ENCODE measurements at places on chromosomes 3 and 15. TPM values are rescaled to one million over a fixed set of nuclear protein-coding genes. Genes with fewer than 3 reads are reported as not detected.

Gene STRC
- total RNA-seq: 0.20 TPM

DNA sequence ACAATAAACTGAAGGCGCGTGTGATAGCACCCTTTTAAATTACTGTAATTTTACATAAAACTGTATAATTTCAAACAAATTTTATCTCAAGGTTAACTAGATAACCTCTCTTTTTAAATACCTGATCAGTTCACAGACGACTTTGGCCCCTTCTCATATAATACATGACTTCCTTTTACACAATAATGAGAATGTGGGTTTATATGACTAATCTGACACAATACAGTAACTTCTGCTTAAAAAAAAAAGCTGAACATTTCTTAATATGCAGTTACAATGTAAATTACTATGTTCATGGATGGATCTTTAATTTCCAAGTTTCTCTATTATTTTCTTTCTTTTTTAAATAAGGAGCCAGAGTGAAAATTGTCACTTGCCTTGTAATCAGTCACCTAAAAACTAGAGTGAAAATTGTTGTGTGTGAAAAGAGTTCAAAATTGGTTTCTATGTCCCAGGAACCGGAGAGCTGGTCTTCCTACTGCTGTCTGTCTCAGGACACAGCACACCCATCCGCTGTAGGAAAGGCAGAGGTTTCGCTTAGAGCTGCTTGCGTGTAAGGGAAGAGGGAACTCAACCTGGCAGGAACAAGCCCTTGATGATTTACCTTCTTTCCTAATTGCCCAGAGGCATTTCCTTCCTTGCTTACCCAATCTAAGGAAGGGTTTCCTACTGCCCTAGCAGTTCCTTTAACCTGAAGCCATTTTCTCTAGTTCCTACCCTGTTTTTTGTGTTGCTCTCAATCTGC, 33.3 kb downstream of the PLD1 start:
- no peaks in the 10 kb centered on the region for H3K4me1 ChIP-seq
- no peak overlapping the region for H3K4me3 ChIP-seq
- no peaks in the 10 kb centered on the region for H3K36me3 ChIP-seq
- H3K27ac ChIP-seq: no peak overlapping the region
- peaks cover 11% of the 10 kb centered on the region for H3K27me3 ChIP-seq

- no peaks in the 10 kb centered on the region for H3K27me3 ChIP-seq
- H3K4me1 ChIP-seq: no peaks in the 10 kb centered on the region
- H3K4me3 ChIP-seq: no peak overlapping the region
- no peak for DNase-seq
- no peak overlapping the region for H3K27ac ChIP-seq
These were observed 257.9 kb upstream of the ALCAM start for GRCh38 chr3:105108823-105109222.

DNA sequence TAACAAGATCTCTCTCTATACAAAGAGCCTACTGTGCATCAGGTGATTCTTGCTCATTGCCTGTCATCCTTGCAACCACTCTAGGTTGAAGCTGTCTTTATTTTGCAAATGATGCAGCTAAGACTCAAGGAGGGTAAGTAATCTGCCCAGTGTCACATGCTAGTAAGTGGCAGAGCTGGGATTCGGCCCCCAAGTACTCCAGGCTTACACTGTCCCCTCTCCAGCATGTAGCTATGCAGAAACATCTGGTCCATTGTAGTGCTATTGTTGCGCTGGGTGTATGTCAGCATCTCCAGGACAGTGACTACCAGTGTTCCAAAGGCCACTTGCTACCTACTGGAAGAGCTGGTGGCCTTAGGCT, 248.9 kb downstream of the SLCO3A1 start:
- H3K4me3 ChIP-seq: no peak overlapping the region
- peaks cover 32% of the 10 kb centered on the region for H3K4me1 ChIP-seq
- DNase-seq: no peak
- H3K36me3 ChIP-seq: peaks cover 22% of the 10 kb centered on the region
- H3K27me3 ChIP-seq: no peaks in the 10 kb centered on the region
- H3K27ac ChIP-seq: no peak overlapping the region

DNA sequence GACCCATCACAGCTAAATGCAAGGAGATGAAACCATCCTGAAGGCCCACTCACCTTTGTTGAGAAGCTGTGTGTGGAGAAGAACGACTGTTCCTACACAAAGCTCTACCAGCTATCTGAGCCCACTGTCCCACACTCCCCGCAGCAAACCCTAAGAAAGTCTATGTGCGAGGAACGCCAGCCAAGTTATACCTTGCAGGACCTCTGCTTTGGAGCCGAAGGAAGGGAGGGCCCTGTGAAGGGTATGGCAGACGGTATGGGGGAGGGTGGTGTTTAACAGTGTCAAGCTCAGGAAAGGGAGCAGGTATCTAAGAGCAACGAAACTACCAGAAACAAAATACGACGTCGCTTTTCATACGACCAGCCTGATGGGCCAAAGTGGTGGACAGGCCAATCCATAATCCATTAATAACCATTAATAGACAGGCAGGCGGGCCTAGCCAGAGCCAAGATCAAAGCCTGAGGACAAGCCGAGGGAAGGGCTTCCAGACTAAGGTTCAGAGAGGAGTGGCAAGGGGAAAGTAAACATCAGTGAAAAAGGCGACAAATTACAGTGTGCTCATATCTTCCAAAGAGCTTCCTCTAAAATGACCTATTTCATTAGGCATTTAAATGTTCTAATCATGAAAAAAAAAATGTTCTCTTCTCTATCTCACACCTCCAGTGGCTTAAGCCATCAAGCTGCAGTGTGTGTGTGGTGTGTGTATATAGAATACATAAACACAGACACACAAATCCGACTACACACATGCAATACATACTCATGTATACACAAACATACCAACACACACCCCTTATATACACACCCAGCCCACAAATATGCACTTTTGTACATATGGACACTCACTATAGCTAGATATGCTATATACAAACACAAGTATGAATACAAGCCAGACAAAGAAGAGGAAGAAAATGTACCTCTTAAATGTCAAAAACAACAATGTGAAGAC, 43.9 kb downstream of the PTPN23 start:
- H3K27ac ChIP-seq: no peak overlapping the region
- DNase-seq: no peak
- H3K27me3 ChIP-seq: no peaks in the 10 kb centered on the region
- H3K36me3 ChIP-seq: peaks cover 26% of the 10 kb centered on the region

GRCh38 chr15:41844814-41845213, 6.2 kb downstream of the PLA2G4B start:
- no peak overlapping the region for H3K27ac ChIP-seq
- H3K4me3 ChIP-seq: no peak overlapping the region
- no peaks in the 10 kb centered on the region for H3K27me3 ChIP-seq
- DNase-seq: no peak

DNA sequence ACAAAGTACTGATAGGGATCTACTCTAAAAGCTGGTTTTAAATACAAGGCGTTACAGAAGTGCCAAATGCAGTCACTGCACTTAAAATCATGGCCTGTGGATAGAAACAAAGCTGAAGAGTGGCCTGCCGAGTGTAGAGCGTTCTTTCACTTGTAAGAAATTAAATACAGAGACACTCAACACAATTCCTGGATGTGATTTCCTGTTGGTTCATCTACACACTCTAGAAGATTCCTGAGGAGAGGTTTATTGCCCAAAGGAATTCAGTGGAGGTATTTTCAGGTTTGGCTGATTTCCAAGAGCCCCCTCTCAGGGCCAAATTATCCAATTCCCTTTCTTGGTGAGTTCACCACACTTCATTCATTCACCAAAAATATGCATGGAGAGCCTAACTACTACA, 200.3 kb upstream of the IL12A start:
- H3K36me3 ChIP-seq: no peaks in the 10 kb centered on the region
- peaks cover 9% of the 10 kb centered on the region for H3K27me3 ChIP-seq
- no peak overlapping the region for H3K27ac ChIP-seq
- no peak for DNase-seq

DNA sequence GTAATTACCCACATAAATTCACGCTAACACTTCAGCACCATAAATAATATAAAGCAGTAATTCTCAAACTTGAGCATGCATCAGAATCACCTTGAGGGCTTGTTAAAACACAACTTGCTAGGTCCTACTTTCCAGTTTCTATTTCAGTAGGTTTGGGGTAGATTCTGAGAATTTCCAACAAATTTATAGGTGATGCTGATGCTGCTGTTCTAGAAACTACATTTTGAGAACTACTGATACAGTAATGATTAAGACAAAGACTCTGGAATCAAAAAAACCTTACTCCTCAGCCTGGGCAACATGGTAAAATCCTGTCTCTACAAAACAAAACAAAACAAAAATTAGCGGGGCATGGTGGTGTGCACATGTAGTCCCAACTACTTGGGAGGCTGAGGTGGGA, 18.8 kb downstream of the TMEM39A start:
- H3K27me3 ChIP-seq: no peaks in the 10 kb centered on the region
- H3K36me3 ChIP-seq: peaks cover 62% of the 10 kb centered on the region
- no peak overlapping the region for H3K4me3 ChIP-seq
- no peak for DNase-seq

Gene LRTM1
- total RNA-seq: not detected
